ENCODE measurements at places on chromosomes 7 and 10.

DNA sequence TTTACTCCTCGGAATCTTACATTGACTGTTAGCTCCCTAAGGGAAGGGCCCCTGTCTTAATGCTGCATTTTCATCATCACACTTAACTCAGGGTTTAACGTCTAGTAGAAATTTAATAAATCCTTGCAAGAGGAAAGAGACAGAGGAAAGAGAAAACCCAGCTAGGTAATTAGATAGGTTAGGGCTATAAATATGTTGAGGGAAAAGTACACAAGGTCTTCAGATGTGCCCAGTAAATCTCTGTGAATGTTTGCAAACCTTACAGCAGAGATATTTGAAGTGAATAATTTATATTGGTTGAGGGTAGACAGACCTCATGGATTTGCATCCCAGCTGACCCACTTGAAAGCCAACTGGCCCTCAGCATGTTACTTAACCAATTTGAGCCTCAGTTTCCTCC lies 315.5 kb upstream of the NPVF start:
- no peaks in the 10 kb centered on the region for H3K4me1 ChIP-seq
- H3K27ac ChIP-seq, result no peak overlapping the region

DNA sequence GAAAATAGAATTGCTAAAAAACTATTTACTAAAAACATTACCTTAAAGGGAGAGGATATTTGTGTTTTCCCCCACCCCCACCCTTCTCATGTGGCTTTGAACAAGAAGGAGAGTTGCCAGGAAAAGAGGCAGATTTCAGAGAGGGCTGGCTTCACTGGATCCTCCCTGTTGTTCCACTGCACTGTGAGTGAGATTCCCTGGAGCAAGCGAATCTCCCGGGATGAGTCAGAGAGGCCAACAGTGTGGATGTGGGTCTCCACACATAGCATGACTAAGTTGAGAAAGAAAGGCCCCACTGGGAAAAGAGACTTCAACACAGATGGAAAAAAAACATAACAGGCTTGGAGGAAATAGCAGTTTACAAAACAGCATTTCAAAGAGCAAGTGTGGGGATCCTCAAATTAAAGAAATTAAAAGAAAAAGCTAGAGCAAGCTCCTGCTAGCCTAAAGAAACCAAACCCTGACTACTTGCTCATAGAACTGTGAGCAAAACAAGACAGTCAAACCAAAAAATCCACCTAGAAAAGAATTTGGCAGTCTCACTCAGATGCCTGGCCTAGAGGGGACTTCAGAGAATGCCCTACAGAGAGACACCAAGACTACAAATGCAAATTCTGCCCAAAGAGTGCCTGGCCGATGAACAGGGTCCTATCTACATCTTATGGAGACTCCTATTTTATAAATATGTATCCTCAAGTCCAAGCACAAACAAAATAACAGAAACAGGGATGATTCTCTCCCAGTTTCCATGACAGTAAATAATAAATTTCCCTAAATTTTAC lies 3.4 kb downstream of the CAV1 start:
- no peaks in the 10 kb centered on the region for H3K36me3 ChIP-seq
- H3K4me3 ChIP-seq, result no peak overlapping the region

GRCh38 chr7:73683788-73684693 lies 644 bp downstream of the BUD23 start:
- no peak for DNase-seq
- peaks cover 23% of the 10 kb centered on the region for H3K4me1 ChIP-seq
- peak overlapping the region; percentile 77 for H3K27ac ChIP-seq
- peaks cover 23% of the 10 kb centered on the region for H3K36me3 ChIP-seq
- H3K27me3 ChIP-seq, result no peaks in the 10 kb centered on the region

- no peaks in the 10 kb centered on the region for H3K36me3 ChIP-seq
- no peaks in the 10 kb centered on the region for H3K4me1 ChIP-seq
These were observed 30.9 kb upstream of the DKK1 start for GRCh38 chr10:52283174-52283573.

DNA sequence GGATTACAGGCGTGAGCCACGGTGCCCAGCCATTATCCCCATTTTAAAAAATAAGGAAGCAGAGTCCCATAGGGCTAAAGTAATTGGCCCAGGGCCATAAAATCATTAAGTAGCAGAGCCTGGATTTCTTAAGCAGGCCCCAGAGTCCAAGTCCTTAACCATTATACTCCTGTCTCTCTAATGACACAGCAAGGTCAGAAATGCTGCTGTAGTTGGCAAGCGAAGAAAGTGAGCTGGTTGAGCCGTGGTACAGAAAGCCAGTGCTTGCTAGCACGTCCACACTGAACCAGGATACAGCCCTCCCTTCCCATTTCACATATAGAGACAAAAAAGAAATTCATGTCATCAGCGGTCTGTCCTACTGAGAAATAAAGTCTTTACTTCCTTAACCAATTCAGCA lies 562.7 kb downstream of the GALNT17 start:
- H3K27ac ChIP-seq, result no peak overlapping the region
- no peak for DNase-seq
- no peak overlapping the region for H3K4me3 ChIP-seq

DNA sequence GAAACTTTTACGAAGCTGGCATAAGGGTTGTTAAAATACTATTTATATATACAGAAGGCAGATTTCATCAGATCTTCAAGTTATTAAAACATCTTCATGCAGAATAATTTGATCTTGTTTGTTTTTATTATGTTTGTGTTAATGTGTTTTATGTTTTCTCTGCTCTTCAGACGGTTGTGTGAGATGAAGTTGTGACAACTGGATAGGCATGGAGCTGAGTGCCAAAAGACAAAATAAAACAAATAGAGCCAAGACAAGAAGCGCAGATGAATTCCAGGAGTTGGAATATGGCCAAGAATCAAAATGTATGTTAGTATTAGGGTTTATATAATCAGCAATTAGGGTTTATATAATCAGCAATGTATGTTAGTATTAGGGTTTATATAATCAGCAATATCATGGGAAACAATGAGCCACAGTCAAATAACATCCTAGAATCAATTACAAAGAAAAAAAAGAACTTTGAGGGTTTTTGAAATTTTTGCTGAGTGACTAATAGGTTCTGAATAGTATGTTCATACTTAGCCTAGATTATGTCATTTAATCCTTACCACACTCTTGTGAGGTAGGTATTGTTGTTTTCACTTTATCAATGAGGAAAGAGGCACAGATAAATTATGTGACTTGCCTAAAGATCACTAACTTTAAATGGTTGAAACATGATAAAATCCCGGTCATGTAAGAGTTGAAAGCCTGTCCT lies 488.0 kb upstream of the STEAP1 start:
- no peaks in the 10 kb centered on the region for H3K36me3 ChIP-seq
- no peak overlapping the region for H3K4me3 ChIP-seq
- H3K4me1 ChIP-seq, result no peaks in the 10 kb centered on the region
- no peak overlapping the region for H3K27ac ChIP-seq
- H3K27me3 ChIP-seq, result no peaks in the 10 kb centered on the region
- DNase-seq, result no peak

DNA sequence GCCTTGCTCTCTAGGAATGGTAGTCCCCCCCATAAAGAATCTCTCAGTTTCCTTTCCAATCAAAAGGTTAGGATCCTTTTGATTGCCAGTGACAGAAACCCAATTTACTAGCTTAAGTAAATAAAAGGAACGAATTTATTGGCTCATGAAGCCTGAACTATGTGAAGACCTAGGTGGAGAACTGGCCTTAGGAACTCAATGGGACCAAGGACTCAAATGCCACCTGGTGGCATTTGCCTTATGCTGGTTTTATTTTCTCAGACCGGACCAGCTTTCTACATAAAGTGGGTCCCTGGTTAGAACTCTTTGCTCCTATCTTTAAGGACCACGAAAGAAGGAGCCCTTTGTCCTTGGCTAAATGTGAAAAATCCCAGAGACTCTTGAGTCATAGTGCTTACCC lies 25.4 kb downstream of the CFTR start:
- H3K36me3 ChIP-seq, result no peaks in the 10 kb centered on the region
- H3K4me1 ChIP-seq, result no peaks in the 10 kb centered on the region
- no peak for DNase-seq
- no peak overlapping the region for H3K4me3 ChIP-seq
- no peaks in the 10 kb centered on the region for H3K27me3 ChIP-seq
- no peak overlapping the region for H3K27ac ChIP-seq

DNA sequence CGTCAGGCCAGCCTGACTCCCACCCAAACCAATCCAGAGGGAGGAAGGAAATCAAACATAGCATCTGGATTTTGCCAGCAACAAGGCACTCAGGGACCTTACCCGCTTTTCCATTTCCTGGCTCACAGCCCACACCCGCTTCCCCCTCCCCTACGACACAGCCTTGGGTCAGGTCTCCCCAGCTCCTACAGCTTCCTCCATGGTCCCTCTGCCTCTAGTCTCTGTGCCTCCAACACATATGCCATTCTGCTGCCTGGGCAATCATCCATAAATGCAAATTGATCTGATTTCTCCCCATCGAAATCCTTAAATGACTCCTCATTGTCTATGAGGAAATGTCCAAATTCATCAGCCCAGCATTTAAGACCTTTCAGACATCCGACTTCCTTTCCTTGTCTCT lies 53.2 kb upstream of the CUX1 start:
- no peak for DNase-seq
- H3K4me1 ChIP-seq, result no peaks in the 10 kb centered on the region
- H3K36me3 ChIP-seq, result no peaks in the 10 kb centered on the region
- H3K27ac ChIP-seq, result no peak overlapping the region

GRCh38 chr7:131943646-131944045 lies 387.2 kb upstream of the PODXL start:
- no peaks in the 10 kb centered on the region for H3K4me1 ChIP-seq
- no peaks in the 10 kb centered on the region for H3K27me3 ChIP-seq
- H3K36me3 ChIP-seq, result no peaks in the 10 kb centered on the region
- no peak overlapping the region for H3K27ac ChIP-seq

DNA sequence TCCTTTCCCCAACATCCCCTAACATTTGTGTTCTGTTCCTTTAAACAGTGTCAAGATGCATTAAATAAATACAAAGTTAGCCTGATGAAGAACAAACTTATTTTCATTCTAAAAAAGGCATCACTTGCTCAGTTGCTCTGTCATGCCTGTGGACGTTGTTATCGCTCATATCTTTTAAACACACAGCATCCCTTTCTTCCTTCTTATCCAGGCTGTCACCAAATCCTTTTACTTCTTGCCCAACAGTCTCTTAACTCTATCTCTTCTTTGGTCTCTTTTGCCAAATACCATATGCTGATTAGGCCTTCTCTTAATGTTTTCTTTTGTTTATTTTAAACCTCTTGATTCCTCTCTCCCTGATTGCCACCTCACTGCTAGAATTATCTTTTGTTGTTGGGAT lies 43.9 kb downstream of the DKK1 start:
- no peak overlapping the region for H3K4me3 ChIP-seq
- H3K4me1 ChIP-seq, result no peaks in the 10 kb centered on the region
- H3K36me3 ChIP-seq, result no peaks in the 10 kb centered on the region

GRCh38 chr10:43775384-43775783 lies 126.7 kb upstream of the ZNF32 start:
- H3K4me1 ChIP-seq, result no peaks in the 10 kb centered on the region
- no peak overlapping the region for H3K4me3 ChIP-seq
- H3K27me3 ChIP-seq, result no peaks in the 10 kb centered on the region
- H3K27ac ChIP-seq, result no peak overlapping the region
- H3K36me3 ChIP-seq, result no peaks in the 10 kb centered on the region

DNA sequence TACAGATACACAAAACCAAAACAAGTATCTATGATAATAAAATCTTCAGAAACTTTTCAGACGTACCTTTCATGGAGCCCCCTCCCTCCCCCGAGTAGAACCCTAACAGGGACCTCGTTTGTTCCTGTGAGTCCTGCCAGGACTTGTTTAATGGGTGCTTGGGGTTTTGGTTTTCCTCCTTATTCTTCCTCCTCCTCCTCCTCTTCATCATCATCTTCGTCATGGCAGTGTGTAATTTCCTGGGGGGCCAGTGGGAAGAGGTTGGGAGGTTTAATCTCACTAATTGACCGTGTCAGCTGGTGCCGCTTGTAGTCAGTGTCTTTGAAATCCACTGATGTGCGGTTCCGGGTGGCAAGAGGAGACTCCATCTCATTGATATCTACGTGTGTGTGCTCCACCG lies 103.6 kb downstream of the NT5C2 start:
- DNase-seq, result no peak
- H3K27ac ChIP-seq, result no peak overlapping the region
- H3K36me3 ChIP-seq, result peaks cover 68% of the 10 kb centered on the region

DNA sequence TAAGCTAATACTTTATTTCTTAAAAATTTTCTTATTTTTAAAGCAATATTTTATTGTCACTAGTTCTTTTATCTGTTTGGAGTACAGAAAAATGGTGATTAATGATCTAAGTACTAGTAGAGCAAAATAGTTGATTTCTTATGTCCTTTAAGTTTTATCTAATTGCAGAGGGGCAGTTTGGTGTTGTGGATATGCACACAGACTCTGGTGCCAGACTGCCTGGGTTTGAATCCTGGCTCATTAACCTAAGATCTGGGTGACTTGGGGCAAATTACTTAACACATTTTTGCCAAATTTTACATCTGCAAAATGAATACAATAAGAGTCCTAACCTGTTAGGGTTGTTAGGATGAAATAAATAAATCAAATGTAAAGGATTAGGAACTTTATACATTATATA lies 10.7 kb upstream of the PRPS1L1 start:
- no peak for DNase-seq
- H3K4me3 ChIP-seq, result no peak overlapping the region
- H3K4me1 ChIP-seq, result no peaks in the 10 kb centered on the region
- no peak overlapping the region for H3K27ac ChIP-seq
- no peaks in the 10 kb centered on the region for H3K27me3 ChIP-seq

DNA sequence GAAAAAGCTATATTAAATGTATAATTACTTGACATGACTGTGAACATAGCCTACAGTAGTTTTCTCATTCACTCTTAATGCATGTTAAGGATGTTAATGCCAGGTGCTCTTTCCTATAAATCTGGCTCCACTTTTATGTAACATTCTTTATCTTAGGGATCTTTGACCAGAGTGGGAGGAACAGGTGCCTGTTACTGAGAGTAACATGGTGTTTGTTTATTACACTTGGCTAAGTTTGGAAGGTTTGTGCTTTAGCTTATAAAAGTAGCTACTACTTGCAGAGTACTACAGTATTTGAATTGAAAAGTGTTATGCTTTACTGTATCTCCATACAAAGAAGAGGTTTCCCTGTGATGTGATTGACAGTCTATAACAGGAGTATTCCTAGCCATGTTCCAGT lies 183.4 kb downstream of the DYNC1I1 start:
- H3K27me3 ChIP-seq, result no peaks in the 10 kb centered on the region
- H3K4me1 ChIP-seq, result no peaks in the 10 kb centered on the region
- no peak for DNase-seq
- no peak overlapping the region for H3K27ac ChIP-seq
- H3K36me3 ChIP-seq, result no peaks in the 10 kb centered on the region
- no peak overlapping the region for H3K4me3 ChIP-seq
